Keratinocyte (primary cell): ENCODE measurements at places on chromosomes 4 and X. TPM values are rescaled to one million over a fixed set of nuclear protein-coding genes. Genes with fewer than 3 reads are reported as not detected.
A peak's percentile ranks its signal among the peaks of the same experiment; 100 is the strongest.

The DTHD1 gene
- polyA plus RNA-seq, result not detected in 3 replicates

The TGIF2LX gene
- not detected in 3 replicates for polyA plus RNA-seq

DNA sequence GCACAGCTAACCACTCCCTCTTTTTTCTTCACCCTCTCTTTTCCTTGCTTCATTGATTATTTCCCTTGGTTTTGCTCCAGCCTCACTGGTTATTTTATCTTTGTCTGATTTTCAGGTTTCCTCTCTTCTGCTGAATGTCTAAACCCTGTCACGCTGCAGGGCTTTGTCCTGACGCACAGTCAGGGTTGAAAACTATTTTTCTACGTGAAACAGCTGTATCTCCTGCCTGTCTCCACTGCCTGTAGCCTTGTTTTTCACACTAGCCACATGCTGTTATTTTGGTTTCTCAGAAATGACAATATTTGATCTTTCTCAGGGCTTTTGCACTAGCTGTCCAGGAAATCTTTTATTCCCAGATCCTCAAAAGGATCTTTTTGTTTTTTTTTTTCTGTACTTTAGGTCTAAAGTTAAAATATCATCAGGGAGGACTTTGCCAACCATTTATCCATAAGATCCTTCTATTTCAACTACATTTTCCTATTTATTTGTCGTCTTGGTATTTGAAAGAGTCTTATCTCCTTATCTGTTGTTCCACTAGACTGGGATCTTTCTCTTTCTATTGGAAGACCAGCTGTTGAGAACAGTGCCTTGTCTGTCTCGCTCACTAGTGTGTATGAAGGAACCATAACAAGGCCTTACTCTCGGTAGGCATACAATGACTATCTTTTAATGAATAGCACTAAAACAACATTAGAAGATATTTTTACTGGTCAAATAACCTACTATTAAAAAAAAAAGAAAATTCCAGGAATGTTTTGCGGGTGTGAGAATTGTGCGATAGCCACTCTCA, 164.3 kb downstream of the PDHA2 start:
- no peaks in the 10 kb centered on the region for H3K36me3 ChIP-seq
- H3K27me3 ChIP-seq, result no peaks in the 10 kb centered on the region
- no peaks in the 10 kb centered on the region for H3K4me1 ChIP-seq
- H3K4me3 ChIP-seq, result no peak overlapping the region
- H3K27ac ChIP-seq, result no peak overlapping the region

DNA sequence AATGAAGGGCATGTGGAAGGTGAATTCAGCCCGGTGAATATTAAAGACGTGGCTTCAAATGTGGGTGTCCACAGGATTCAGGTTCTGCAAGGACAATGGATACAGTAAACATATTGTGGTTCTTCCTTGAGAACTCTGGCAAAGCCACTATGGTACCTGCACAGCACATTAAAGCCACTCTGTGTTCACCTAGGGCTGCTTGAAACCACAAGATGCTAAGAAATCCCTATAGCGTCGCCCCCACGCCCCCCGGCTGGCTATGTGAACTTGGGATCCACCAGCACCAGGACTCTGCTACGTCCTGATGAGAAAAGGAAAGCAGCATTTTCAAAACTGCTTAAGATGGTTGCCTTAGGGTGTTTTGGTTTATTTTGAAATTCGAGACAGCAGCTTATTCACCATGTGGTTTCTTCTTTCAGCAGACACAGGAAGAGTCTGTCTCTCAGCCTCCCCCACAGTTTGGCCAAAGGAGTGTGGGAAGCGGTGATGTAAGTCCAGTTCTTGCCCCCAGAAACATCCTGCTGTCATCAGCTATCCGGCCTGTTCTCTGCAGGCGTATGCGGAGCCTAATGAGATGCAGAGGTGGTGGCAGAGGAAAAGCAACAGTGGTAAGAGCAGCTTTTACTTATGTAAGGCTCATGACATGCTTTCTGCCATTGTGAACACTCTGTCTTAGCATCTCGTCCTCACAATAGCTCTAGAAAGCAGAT, 111.5 kb downstream of the AFAP1 start:
- peaks cover 10% of the 10 kb centered on the region for H3K4me1 ChIP-seq
- H3K36me3 ChIP-seq, result peaks cover 10% of the 10 kb centered on the region
- H3K27ac ChIP-seq, result peak overlapping the region; percentile 55
- DNase-seq, result no peak
- H3K27me3 ChIP-seq, result no peaks in the 10 kb centered on the region

GRCh38 chr4:86035688-86036087, 324.2 kb downstream of the MAPK10 start:
- no peaks in the 10 kb centered on the region for H3K36me3 ChIP-seq
- no peaks in the 10 kb centered on the region for H3K27me3 ChIP-seq
- H3K27ac ChIP-seq, result no peak overlapping the region
- H3K4me3 ChIP-seq, result no peak overlapping the region
- peaks cover 25% of the 10 kb centered on the region for H3K4me1 ChIP-seq
- no peak for DNase-seq
